Small intestine (tissue), 16 donors: ENCODE measurements at places on chromosomes 3 and 15. TPM values are rescaled to one million over a fixed set of nuclear protein-coding genes. Genes with fewer than 3 reads are reported as not detected.

The CCDC39 gene
- 0.09 TPM for polyA plus RNA-seq

GRCh38 chr3:177944228-177944661 is 592.0 kb upstream of the KCNMB2 start:
- no peaks in the 10 kb centered on the region for H3K4me1 ChIP-seq
- H3K27me3 ChIP-seq = no peaks in the 10 kb centered on the region
- no peaks in the 10 kb centered on the region for H3K36me3 ChIP-seq
- H3K27ac ChIP-seq = no peak overlapping the region
- peak; percentile 3 for DNase-seq
- no peak overlapping the region for H3K4me3 ChIP-seq

DNA sequence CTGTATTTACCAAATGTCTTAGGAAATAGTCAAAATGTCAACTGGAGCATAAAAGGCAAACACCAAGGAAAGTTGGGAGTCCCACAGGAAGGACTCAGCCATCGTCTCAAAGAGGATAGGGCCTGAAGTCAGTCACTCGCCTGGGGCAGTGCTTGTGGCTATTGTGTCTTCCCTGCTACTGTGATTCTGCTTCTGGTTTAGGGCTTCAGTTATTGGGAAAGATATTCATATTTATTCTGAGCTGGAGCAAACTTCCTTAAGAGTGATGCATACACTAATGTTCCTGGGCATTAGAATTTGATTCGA is 118.1 kb downstream of the EDEM1 start:
- no peak for DNase-seq
- H3K27ac ChIP-seq = no peak overlapping the region
- no peaks in the 10 kb centered on the region for H3K27me3 ChIP-seq
- no peak overlapping the region for H3K4me3 ChIP-seq

- H3K27ac ChIP-seq = no peak overlapping the region
- no peaks in the 10 kb centered on the region for H3K4me1 ChIP-seq
- peaks cover 1% of the 10 kb centered on the region for H3K36me3 ChIP-seq
Observed at GRCh38 chr15:42285034-42285433, 11.8 kb upstream of the TMEM87A start.

DNA sequence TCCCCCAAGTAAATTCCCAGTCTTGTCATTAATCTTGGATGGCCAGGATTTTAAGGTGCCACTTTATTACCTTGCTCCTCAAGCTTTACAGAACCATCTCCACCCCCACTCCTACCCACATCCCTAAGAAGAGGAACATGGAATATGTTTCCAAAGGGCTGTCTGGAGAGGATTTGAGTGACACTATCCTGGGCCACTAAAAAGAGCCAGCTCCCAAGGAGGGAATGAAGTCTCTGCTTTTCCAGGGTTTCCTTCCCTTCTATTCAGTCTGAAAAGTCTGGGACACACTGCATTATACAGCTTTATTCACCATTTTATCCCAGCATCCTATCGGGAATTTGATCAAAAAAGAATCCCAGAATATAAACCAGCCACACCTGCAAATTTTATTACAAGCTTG is 35.6 kb upstream of the MECOM start:
- H3K4me1 ChIP-seq = no peaks in the 10 kb centered on the region
- no peak overlapping the region for H3K27ac ChIP-seq
